Suppressor macrophage (primary cell): ENCODE measurements at places on chromosomes 1 and 21.
A peak's percentile ranks its signal among the peaks of the same experiment; 100 is the strongest.

- no peak for DNase-seq
Observed at GRCh38 chr1:53476579-53476978, 17.4 kb downstream of the DMRTB1 start.

DNA sequence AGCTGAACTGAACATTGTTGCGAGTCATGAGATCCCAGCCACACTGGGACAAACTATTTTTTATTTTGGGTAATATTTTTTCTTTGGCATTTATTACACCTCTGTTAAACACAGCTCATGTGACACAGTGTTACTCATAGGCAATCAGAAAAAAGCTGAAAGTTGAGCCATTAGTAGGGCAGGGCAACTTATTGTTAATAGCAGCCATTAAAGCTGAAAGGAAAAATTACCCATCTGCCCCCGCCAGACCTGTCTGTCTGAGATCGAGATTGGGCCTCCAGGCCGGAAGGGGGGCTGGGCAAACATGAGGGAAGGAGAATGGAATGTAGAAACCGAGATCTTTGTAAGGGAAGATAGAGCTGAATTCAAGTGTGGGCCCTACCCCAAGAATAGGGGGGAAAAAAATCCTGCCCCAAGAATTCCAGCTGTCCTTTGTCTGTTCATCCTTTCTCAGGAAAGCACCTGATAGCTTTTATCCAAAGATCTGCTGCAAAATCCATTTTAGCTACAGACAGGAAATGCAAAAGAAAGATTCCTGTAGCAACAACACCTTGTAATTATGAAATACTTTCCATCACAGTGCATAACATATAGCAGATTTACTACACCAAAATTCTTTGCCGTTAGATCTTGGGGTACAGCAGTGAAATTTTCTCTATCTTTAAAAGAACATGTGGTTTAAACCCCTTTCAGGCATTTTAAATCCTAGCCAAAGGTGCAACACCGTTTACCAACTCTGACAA lies 212.8 kb downstream of the PBX1 start:
- no peak for DNase-seq

GRCh38 chr1:227546598-227547309 lies 16.6 kb upstream of the ZNF678 start:
- DNase-seq, result no peak

GRCh38 chr1:216907100-216907499 lies 183.9 kb upstream of the ESRRG start:
- no peak for DNase-seq

GRCh38 chr1:158103861-158104522 lies 76.7 kb upstream of the CD1D start:
- no peak for DNase-seq

- peak; percentile 66 for DNase-seq
Observed at GRCh38 chr21:31201144-31201543, 142.9 kb downstream of the TIAM1 start.
